ENCODE measurements at places on chromosomes 5 and 9.

DNA sequence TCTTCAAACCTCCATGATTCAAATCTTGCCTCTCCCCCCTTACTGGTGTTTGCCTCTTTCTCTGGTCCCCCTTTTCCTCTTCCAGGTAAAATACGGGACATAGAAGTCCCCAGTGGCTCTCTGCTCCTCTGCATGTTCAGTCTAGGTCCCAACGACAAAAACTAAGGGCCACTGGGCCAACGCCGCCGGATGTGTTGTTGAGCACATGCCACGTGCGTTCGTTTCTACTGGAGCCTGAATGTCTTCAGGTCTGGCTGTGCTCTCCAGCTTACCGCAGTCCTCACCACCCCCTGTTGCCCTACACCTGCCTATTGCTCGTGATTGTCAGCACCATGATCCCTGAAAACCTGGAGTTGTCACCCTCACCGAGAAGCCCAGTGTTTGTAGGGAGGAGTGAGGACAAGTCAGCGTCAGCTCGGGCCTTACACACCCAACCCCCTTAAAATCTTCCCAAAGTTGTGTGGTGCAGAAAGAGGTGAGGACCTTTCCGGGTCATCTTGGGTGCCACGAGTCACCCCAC, 2.8 kb upstream of the ADAMTS2 start:
- DNase-seq, result no peak

DNA sequence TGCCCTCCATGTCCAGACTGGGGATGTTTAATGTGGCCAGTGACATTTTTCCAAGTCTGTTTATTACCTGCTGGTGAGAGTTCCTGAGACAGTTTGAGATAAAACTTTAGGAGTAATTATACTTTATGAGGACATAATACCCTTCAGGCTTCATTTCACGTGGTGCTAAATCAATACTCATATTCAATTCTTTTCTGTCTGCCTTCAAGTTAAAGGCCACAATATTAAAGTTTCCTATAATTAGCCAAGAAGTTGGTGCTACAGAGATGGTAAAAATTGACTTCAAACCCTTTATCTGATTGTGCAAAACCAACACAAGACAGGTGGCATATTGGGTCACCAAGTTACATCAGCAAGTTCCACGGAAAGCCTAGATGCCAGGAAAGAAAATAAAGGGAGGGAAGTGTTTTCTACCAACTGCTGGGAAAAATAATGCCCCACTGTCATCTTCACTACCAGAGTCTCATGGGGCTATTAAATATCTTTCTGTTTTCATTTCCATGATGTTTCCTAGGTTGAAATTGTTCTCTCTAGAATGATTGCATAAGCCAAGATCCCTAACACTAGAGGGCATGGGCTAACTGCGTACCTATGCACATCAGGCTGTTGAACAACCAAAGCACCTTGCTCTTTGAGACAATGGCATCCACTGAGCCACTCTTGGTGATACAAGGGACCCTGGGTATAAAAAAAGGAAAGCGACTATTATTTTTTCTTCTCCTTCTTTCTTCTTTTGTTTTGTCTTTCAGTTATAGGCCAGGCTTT, 68.7 kb downstream of the INSYN2B start:
- DNase-seq, result no peak

DNA sequence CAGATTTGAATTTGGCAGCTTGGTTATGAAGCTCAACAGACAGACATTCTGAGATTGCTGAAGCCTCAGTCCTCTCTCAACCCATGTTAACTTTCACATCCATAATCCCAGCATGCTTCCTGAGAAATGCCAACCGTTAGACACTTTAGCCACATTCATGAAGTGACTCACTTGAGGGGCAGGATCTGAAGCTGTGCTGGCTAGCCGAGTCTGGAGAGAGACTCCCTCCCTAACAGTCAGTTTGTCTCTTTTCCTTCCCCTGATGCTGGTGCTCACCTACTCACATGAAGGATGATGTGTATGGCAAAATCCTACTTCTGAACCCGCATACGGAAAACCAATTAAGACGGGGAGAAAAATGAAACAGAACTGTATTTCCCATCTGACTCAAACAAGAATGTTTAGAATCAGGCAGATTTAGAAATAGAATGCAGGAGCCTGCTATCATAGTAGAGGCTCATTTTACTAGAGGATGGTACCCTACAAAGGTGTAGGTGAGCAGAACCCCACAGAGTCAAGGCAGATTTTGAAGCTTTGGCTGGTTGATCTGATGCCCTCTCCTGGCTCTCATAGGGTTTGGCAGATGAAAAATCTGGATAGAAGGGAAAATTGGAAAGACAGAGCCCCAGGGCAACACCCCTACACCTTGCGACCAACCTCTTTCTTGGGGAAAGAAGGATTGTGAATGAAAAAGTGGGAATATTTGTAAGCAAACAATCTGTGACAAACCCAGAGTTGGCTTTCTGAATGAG, 150.9 kb upstream of the LHFPL2 start:
- no peak for DNase-seq

- DNase-seq, result no peak
Observed at GRCh38 chr5:61813361-61813760, 481.3 kb downstream of the ZSWIM6 start.

DNA sequence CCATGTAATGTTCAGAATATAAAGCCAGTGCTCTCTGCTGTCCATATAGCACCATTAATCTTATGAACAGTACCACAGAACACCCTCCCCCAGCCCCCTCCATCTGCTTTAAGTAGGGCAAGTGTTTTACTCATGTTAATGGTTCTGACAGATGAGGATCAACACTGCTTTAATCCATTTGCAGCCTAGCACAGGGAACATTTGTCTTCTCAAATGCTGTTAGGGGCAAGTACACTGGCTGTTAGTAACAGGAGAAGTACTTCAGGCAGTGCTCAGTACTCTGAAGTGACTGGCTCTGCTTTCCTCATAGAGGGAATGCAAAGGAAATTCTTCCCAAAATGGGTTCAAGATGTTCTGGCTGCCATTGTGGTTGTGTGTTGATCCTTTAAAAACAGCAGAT, 202.6 kb downstream of the DCP2 start:
- DNase-seq, result no peak

GRCh38 chr5:171207256-171207847, 101.7 kb upstream of the TLX3 start:
- no peak for DNase-seq

GRCh38 chr5:57824623-57825022, 342.0 kb upstream of the ACTBL2 start:
- no peak for DNase-seq

- no peak for DNase-seq
Observed at GRCh38 chr5:137737349-137738131, 1.7 kb upstream of the KLHL3 start.

DNA sequence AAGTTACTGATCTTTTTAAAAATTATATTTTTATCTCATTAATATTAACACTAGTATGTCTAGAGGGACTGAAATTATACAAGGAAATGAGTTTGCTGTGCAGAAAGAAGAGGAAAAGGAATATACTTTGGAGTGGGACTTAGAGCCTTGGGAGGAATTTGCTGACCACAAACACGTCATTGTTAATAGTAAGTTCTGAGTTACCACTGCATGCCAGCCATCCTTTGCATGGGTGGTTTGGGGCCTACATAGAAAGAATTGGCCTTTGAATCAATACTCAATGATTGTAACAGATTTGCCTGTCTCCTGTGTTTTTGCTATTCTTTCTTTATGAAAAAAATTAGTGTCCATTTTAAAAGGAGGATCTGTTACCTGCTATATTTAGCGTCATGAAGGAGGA, 232.6 kb upstream of the TNC start:
- DNase-seq, result no peak

DNA sequence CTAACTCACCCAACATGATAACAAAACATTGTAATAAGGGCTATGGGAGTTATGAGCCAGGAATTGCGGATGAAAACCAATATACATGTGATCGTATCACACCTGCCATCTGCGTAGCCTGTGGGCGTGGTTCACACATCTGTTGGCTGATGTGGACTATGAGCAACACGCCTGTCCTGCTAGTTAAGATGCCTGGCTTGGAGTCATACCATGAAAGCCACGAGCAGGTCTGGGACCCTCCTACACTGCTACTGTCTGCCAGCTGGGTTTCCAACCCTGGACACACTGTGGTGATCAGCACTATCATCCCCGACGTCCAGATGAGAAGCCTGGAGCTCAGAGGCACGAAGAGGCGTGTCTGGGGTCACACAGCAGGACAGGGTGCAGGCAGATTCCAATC, 40.2 kb downstream of the STK10 start:
- DNase-seq, result no peak

DNA sequence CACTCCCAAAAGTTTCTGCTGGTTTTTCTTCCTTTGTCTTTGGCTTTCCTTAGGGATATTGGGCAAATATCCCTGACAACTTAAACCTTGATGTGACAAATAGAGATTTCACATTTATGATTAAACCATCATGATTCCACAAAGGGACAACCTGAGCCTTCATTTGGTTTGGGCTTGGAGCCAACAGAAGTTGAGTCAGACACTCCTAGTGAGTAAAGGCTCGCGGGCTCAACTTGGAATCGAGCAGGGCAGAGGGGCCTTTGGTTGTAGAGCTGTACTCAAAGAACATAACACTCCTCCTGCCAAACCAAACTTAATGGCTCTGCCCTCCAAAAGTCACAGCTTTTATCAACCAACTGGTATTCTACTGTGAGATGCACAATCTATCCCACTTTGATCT, 290.2 kb upstream of the MAP3K1 start:
- DNase-seq, result no peak

GRCh38 chr5:62653864-62654575, 75.4 kb downstream of the LRRC70 start:
- no peak for DNase-seq

DNA sequence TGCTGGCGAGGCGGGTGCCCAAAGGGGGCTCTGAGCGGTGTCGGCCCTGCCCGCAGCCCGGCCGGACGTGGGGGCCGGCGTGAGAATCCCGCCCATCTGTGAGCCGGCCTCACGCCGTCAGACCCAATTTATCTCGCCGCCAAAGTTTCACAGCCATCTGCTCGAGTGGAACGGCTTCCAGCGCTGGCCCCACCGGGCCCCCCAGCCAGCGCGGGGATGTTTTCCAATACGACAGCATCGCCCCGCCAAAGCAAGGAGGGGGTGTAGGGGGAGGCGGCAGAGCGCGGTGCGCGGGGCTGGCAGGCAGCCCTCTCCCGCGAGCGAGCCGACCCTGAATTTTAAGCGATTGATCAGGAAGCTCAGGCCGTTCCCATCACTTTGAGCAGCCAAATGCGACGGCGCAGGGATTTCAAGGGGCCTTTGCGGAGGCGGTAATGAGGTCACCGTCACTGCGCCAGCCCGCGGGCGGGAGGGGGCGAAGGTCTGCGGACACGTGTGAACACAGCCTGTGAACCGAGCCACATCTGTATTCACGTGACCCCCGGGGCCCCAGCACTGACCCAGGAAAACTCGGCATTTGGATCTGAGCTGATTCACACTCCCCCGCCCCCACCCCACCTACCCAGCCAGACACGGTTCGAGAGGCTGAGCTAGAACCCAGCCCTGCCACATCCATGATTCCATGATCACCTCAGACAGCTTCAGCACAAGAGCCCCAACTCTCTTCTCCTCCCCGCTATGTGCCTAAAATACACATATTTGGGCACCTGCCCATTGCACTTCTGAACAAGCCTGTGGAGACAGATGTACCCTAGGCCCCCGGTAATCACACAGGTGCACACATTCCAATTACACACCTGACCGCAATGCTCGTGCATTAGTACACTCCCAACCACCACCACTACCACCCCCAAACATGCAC, 47.8 kb upstream of the PSD2 start:
- no peak for DNase-seq

- DNase-seq, result no peak
Observed at GRCh38 chr9:17969232-17969631, 390.4 kb downstream of the SH3GL2 start.

DNA sequence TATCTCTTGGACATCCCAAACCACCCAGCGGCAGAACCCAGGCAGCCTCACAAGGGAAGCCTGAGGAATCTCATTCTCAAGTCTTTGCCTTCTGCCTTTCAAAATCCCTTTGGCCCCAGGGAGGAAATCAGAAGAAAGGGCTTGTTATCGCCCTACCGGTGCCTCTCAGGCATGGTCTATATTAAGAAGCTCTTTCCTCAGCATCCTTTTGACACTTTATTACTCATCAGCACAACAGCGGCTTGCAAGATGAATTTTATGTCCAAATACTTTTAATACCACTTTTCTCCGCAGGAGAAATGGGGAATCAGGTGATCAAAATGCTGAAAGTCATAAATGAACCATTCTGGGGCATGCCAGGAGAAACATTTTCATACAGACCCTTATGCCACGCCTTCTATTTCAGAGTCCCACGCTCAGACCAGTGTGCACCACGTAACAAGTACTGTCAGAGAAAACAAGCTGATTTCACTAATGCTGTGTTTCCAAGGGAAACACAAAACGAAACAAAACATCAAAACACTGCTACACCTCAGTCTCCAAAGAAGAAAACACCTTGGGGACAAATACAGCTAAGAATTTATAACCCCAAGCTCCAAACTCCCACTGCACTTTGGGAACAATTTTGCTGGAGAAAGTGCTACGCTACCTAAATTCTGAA, 30.0 kb downstream of the RAPGEF1 start:
- no peak for DNase-seq

Measured in NCI-H2107 (cell line).